ENCODE measurements at places on chromosomes 2 and 18.

GRCh38 chr2:110818767-110819481, 86.6 kb downstream of the ACOXL start:
- no peak for DNase-seq

- no peak for DNase-seq
These were observed 240.7 kb downstream of the WDR7 start for GRCh38 chr18:56891870-56892269.

GRCh38 chr2:36489281-36489680, 108.7 kb downstream of the FEZ2 start:
- DNase-seq, result no peak

- DNase-seq, result no peak
These were observed 1.5 kb downstream of the FAM110C start for GRCh38 chr2:44748-45341.

- DNase-seq, result no peak
These were observed 35.4 kb upstream of the AGFG1 start for GRCh38 chr2:227436436-227437174.

GRCh38 chr18:4276953-4277585, 178.0 kb downstream of the DLGAP1 start:
- DNase-seq, result no peak
